IPS DF 6.9 (cell line): ENCODE measurements at places on chromosomes 3 and 15.
A peak's percentile ranks its signal among the peaks of the same experiment; 100 is the strongest.

- no peaks in the 10 kb centered on the region for H3K27me3 ChIP-seq
- no peak overlapping the region for H3K27ac ChIP-seq
- no peak for DNase-seq
- peaks cover 2% of the 10 kb centered on the region; the same call in 1 of the 2 replicates for H3K36me3 ChIP-seq
Measured at GRCh38 chr15:40266828-40267304, 16.0 kb downstream of the ANKRD63 start.

DNA sequence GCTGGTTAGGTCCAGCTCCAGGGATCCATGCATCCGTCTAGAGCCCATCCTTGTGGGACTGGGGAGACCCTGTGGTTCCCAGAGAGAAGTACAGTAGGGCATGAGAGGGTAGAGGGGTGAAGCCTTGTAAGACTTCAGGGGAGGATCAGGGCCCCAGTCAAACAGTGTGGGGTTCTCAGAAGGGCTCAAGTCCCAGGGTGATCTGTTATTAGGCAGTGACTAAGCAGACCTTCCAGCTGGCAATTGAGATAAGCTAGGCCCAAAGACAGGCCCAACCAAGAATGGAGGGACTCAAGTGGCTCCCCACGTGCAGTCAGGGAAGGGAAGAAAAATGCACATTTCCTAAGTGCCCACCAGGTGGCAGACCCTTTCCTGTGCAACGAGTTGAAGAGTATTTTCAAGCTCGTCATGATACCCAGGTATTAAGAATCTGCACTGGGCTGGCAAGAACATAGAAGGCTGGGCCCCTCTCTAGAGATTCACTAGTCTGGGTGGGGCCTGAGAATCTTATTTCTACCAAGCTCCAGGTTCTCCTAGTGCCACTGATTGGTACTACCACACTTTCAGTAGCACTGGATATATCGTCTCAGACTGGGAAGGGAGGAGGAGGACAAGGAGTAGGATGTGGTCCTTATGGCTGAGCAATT lies 240.8 kb downstream of the NR1D2 start:
- H3K4me1 ChIP-seq: no peaks in the 10 kb centered on the region
- peak; percentile 41 for DNase-seq
- H3K27ac ChIP-seq: no peak overlapping the region
- no peak overlapping the region for H3K4me3 ChIP-seq

DNA sequence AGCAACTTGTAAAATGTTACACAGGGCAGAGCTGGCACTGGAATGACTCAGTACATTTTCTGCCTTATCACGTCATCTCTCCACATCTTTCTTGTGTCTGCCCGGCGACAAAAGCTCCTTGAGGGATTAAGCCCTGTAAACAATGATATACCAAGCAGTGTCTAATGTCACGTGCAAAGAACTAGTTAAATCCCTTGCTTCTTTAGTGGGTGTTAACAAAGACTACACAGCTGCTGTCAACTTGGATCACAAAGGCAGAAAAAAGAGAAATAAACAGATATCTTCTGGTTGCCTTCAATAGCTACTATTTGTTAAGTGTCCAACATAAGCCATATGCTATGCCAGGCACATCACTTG lies 48.1 kb upstream of the FRMD4B start:
- no peaks in the 10 kb centered on the region for H3K27me3 ChIP-seq
- H3K4me3 ChIP-seq: no peak overlapping the region
- H3K27ac ChIP-seq: no peak overlapping the region
- no peak for DNase-seq
- H3K36me3 ChIP-seq: no peaks in the 10 kb centered on the region

DNA sequence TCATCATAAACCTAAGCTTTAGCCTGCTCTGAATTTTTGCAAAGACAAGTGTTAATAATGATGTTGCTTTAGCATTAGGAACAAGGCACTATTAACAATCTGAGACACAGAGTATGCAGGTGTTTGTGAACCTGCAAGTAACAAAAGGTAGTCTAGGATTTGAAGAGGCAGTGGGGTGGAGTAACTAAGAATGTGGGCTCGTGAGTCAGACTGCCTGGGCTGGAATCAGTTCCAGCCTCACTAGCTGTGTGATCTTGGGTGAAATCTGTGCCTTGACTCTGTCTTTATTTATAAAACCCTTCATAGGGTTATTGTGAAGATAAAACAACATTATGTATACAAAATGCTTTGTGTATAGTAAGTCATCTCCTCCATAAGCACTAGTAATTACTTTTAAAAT lies 610.6 kb upstream of the CFAP20DC start:
- no peaks in the 10 kb centered on the region for H3K4me1 ChIP-seq
- no peak overlapping the region for H3K27ac ChIP-seq

DNA sequence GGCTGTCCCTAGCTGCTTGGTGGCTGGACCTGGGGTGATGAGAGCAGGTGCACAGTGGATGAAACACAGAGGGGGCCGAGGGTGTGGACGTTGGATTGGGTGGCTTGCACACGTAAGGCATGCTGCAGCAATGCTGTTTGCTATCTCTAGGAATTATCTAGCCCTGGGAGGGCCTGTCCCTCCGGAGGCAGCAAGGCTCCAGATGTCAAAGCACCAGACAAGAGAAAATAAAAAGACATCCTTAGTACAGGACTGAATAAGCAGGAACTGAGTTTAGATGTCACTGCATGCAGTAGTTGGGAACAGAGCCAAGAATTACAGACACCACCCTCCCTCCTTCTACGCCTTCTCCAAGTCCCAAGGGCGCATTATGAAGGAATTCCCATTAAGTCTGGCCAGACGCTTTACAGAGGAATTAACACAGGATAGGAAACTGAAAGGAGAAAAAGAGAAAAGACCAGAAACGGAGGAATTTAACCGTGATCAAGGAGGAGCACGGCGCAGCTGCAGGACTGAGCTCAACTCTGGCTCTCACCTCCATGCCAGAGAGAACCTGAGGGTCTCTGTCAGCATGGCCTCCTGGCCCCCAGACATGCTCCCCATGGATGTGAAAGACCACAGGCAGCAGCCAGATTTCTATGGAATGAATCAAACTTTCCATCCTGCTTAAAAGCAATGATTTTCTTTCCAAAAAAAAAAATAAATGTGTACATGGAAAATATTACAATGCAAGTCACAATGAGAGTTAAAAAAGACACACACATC lies 13.8 kb downstream of the ATP10A start:
- DNase-seq: no peak
- peaks cover 4% of the 10 kb centered on the region for H3K4me1 ChIP-seq
- H3K36me3 ChIP-seq: no peaks in the 10 kb centered on the region
- no peak overlapping the region for H3K4me3 ChIP-seq
- H3K27ac ChIP-seq: no peak overlapping the region
- no peaks in the 10 kb centered on the region for H3K27me3 ChIP-seq

DNA sequence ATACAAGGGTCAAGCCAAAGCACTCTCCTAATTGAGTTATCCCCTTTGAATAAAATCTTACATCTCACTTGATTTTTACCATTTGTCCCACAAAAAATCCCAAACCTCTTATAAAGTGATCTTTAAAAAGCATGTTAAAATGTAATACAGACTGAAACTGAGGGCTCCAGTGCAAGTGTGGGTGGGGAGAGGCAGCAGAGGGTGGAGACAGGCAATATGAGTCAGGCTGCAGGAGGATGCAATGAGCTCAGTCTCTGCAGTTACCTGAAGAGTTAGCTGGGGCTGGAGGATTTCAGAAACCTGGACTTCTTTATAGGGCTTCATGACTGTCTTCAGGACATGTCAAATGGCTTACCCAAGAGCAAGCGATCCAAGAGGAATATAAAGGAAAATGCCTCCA lies 14.2 kb upstream of the COLQ start:
- no peaks in the 10 kb centered on the region for H3K4me1 ChIP-seq
- H3K27me3 ChIP-seq: no peaks in the 10 kb centered on the region
- no peak for DNase-seq
- H3K27ac ChIP-seq: no peak overlapping the region
- no peak overlapping the region for H3K4me3 ChIP-seq
- no peaks in the 10 kb centered on the region for H3K36me3 ChIP-seq

- no peak for DNase-seq
- no peaks in the 10 kb centered on the region for H3K4me1 ChIP-seq
- no peaks in the 10 kb centered on the region for H3K36me3 ChIP-seq
- no peaks in the 10 kb centered on the region for H3K27me3 ChIP-seq
- H3K27ac ChIP-seq: no peak overlapping the region
Measured at GRCh38 chr15:62365795-62366442, 200.8 kb upstream of the C2CD4B start.

DNA sequence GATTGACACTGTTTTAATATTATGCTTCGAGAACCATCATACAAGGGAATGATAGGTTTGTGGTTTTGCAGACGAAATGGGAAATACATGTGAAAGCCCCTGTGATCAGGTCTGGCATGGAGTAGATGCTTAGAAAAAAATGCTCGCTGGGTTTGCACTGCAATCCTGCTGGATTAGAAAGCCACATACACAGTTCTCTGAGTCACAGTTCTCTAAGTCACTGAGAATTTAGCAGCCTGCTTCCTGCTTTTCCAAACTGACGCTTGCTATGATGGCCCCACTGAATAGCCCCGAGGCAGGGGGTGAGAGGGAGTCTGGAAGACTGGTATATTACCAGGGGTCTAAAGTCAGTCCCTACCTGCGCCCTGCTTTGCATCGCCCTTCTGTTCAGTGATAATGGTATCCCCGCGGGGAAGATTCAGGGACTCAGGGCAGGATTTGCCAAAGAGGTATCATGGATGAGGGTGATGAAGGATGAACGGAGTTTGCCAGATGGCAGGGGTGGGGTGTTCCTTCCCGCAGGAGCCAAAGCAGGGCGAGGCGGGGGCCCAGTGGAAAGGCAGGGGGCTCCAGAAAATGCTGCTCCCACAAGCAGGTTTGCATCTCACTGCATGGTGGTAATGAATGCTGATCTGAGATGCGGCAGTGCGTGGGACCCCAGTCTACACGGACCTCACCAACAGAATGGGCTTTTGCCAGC lies 82.3 kb downstream of the IQSEC1 start:
- no peak overlapping the region for H3K4me3 ChIP-seq
- H3K27ac ChIP-seq: no peak overlapping the region
- peaks cover 11% of the 10 kb centered on the region for H3K4me1 ChIP-seq
- 0 out of 2 replicates have a peak, but pooled peaks cover 2% of the 10 kb centered on the region for H3K27me3 ChIP-seq
- H3K36me3 ChIP-seq: no peaks in the 10 kb centered on the region

- no peaks in the 10 kb centered on the region for H3K27me3 ChIP-seq
- H3K4me1 ChIP-seq: no peaks in the 10 kb centered on the region
Measured at GRCh38 chr3:120064641-120065040, 29.6 kb downstream of the GSK3B start.
